CD4-positive, alpha-beta memory T cell (primary cell): ENCODE measurements at places on chromosomes 12 and 14. TPM values are rescaled to one million over a fixed set of nuclear protein-coding genes. Genes with fewer than 3 reads are reported as not detected.

LYZ gene
- 5.3 TPM for polyA plus RNA-seq

PKP2 gene
- 0.65 TPM for polyA plus RNA-seq

FCF1 gene
- polyA plus RNA-seq = 35.5 TPM

FGD6 gene
- 0.16 TPM for polyA plus RNA-seq

DHH gene
- polyA plus RNA-seq = not detected

GPX2 gene
- polyA plus RNA-seq = not detected

DNA sequence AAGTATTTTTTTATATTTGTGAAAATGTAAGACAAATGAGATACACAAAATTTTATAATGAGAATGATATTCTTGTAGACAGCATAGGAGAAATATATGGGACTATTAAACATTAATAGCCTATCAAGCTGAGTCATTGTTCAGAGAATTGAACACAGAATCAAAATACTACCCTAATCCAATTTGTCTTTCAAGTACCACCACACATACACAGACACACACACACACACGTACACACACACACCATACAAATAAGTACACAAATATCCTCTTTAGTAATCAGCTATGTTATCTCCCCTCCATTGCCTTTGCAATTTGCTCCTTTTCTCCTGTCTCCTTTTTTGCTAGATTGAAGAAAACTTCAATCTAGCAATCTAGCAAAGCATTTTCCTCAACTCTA is 499.3 kb downstream of the FOXG1 start:
- no peak for DNase-seq

GRCh38 chr12:118581371-118581770 is 205.0 kb downstream of the SUDS3 start:
- DNase-seq = no peak

DNA sequence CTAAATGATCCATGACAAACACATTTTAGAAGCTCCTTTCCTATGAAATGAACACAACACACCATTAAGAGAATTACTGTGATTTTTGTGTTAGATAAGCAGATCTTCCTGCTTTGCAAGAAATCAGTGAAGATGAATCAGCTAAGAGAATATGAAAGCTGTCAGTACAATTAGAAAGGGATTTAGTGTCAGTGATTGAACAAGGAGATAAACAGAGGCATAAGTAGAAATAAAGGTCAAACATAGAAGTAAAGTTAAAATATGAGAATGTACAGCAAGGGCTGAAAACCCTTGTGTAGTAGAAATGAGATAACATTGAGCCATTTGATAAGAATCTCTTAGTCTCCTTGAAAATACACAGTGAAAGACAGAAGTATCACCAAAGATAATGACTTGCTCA is 21.4 kb upstream of the SLC16A7 start:
- DNase-seq = no peak

DNA sequence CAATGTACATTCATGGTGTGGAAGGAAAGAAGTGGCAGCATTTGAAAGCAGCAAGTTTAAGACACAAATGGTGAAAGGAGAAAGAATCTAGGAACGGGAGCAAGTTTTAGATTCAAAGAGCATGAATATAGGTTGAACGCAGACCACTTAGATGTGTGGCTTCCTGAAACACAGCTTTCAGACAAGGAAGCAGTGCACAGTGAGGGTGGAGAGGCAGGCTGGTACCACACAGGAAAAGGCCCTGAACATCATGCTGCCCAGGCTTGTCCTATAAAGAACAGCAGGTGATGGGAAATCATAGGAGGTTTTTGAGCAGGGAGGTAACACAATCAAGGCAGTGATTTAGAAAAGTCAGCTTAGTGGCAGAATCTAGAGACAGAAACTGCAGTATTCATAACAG is 35.6 kb downstream of the GNS start:
- no peak for DNase-seq

DNA sequence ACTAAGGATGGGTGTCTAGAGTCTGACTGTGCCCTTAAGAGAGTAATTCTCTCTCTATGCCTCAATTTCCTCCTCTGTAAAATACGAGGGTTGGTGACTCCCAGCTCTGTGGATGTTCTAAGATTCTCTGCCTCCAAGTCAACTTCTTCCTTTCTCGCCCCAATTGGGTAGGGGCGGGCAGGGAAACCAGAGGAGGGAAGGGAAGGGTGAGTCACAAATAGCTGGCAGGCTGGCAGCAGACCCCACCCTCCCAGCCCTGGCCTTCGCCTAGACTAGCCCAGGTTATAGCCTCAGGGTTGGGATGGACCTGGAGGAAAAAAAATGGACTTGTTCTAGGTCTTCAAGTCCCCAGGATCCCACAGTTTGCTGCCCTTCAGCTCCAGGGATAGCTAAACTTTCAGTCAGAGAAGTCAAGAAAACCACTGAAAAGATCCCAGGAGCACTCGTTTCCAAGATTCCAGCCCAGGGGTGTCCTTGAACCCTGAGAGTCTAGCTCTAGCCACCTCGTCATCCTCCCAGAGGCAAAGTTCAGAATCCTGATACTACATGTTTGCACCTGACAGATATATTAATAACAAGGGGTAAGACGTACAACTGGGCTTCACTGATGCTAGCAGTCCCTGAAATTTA is 2.3 kb downstream of the DGKA start:
- DNase-seq = no peak

- no peak for DNase-seq
These were observed 158.9 kb downstream of the FBXL14 start for GRCh38 chr12:1435456-1435855.

- DNase-seq = no peak
These were observed 19.4 kb downstream of the GNS start for GRCh38 chr12:64739778-64740177.

- no peak for DNase-seq
These were observed 1.8 kb downstream of the MYH6 start for GRCh38 chr14:23406244-23406643.

DNA sequence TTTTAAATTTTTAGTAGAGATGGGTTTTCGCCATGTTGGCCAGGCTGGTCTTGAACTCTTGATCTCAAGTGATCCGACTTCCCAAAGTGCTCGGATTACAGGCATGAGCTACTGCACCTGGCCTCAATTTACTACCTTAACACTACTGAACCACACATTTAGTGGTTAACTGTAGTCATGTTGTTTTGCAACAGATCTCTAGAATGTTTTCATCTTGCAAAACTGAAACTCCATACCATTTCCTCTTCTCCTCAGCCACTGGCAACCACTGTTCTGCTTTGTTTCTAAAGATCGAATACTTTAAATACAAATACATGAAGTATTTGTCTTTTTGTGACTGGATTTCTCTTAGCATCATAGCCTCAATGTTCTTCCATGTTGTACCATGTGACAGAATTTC is 15.4 kb upstream of the SMCO2 start:
- no peak for DNase-seq

GRCh38 chr12:6768990-6769389 is 2.8 kb downstream of the PTMS start:
- DNase-seq = no peak
